ENCODE measurements at places on chromosomes 5 and 9. TPM values are rescaled to one million over a fixed set of nuclear protein-coding genes. Genes with fewer than 3 reads are reported as not detected.

Gene MRPS30
- total RNA-seq = 86.3 TPM

GRCh38 chr5:82792096-82792495 is 285.1 kb downstream of the TMEM167A start:
- DNase-seq = no peak

- DNase-seq = no peak
These were observed 247.5 kb upstream of the DAPK1 start for GRCh38 chr9:87250205-87250604.

Gene CDH18
- not detected for total RNA-seq

Gene SLC6A18
- not detected for total RNA-seq
